ENCODE measurements at places on chromosomes 11 and 22.

- DNase-seq = no peak
Measured at GRCh38 chr22:36772451-36772850, 3.5 kb downstream of the IFT27 start.

GRCh38 chr11:34791780-34792542 lies 124.2 kb downstream of the APIP start:
- DNase-seq = no peak

DNA sequence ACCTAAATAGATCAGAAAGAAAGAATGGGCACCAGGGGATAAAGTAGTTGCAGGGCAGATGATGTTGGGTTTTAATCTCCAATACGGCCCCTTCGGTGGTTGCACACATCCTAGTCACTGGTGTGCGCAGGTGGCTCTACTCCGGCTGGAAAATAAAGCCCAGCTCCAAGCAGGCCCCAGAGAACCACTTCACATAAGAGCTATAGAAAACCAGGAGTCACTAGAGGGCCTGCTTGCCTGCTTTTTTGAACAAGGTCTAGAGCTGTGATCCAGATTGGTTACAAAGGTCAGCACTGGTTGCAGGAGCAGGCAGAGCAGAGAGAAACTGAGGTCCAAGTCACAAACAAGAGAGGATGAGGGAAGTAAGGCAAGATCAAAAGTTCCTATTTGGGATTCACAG lies 41.5 kb upstream of the MS4A8 start:
- no peak for DNase-seq

- DNase-seq = no peak
Measured at GRCh38 chr11:65503949-65504673, 5.3 kb downstream of the MALAT1 start.

DNA sequence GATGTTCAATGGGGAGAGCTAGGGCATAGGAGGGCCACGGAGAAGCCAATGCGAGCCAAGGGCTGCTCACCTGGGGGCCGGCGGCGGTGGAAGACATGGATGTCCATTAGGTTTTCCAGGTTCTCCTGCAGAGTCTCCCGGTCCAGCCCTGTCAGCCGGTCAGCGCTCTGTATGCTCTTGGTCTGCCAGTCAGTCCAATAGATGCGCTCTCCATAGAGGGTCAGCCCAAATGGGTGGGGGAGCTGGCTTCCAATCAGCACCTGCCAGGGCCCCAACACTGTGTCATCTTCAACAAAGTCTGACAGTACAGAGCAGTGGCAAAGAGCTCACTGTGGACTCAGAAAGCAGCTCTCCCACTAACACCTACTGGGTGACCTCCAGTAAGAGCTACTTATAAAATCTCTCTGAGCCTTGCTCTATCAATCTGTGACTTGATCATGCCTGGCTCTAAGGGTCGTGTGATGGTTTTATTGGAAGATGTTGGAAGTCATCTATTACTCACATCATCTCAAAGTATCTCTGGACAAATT lies 33.0 kb upstream of the CKAP5 start:
- DNase-seq = no peak

DNA sequence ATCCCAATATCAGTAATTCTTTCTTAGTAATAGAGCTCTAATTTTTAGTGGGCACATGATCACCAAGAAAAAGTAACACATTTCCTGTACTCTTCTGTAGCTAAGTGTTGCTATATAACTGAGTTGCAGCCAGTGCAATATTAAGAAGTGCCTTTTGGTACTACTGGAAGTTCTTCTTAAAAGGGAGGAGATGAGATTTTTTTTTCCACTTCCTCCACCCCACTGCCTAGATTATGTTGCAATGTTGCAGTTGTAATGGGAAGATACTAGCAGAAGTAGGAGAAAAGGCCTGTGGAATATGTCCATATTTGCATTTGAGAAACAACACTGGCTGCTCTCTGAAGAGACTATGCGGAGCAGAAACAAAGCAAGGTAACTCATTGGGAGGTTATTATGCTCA lies 280.6 kb upstream of the ANO5 start:
- no peak for DNase-seq

GRCh38 chr11:79287952-79288351 lies 152.9 kb downstream of the TENM4 start:
- no peak for DNase-seq

GRCh38 chr11:92867913-92868619 lies 101.4 kb upstream of the MTNR1B start:
- DNase-seq = no peak

GRCh38 chr22:20155330-20156041 lies 4.6 kb upstream of the CCDC188 start:
- no peak for DNase-seq

DNA sequence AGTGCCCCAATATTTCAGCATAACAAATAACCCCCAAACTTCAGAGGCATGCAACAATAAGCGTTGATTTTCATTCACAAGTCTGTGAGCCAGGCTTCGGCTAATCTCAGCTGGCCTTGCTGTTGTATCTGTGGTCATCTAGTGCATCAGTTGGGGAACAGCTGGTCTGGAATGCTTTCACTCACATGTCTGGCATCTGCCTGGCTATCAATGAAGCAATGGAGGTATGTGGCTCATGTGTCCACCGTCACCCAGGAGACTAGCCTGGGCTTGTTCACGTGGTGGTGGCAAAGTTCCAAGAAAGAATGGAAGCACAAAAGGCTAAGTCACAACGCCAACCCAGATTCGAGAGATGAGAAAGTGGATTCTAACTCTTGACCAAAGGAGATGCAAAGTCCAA lies 304.8 kb upstream of the ISX start:
- DNase-seq = no peak

- peak; percentile 35 for DNase-seq
Measured at GRCh38 chr11:78417175-78417887, at the start of gene GAB2. Gene GAB2 (minus strand): TSS chr11:78417820. CDS start chr11:78417720, 100 bp downstream.

DNA sequence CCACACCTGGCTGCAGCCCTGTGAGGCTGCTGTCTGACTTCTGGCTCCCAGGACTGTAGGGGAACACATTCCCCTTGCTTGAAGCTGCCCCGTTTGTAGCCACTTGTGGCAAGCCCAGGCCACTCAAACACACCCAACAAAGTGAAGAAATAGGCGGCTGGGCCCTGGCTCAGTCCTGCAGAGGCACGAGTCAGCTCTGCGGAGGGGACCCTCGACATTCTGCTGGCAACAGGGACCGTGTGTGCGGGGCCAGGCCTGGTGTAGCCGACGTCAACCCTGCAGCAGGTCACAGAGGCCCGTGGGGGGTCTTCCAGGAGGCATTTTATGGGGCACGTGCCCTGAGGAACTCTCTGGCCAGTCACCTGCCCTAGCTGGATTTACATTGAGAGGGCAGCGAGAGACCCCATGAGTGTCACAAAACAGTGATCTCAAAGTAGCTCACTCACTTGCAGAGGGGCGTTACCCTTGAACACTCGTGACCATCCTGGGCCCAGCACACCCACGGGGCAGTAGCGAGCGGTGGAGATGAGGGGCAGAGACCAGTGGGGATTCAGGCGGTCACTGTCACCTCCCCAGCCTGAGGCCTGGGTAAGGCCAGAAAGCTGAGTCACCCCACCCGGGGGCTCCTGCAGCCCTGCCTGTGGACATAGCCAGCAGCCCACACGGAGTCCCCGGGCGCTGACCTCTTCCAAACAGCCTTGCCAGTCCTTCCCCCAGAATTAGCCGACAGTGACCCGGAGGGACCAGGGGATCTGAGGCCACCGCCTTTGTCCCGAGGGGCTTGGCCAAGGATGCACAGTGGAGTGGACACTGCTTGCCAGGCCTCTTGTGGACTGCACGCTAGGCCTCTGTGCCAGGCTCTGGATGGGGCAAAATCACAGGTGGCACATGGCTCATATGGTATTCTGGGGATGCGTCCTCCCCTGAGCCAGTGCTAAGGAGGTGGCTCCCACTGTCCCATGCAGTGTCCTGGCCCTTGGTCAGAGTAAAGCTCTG lies 139.5 kb downstream of the CTTN start:
- no peak for DNase-seq

- no peak for DNase-seq
Measured at GRCh38 chr22:19271273-19271855, 20.2 kb downstream of the CLTCL1 start.

- no peak for DNase-seq
Measured at GRCh38 chr11:118980191-118980881, 8.8 kb downstream of the FOXR1 start.

- no peak for DNase-seq
Measured at GRCh38 chr22:49730656-49731055, 97.0 kb downstream of the BRD1 start.

DNA sequence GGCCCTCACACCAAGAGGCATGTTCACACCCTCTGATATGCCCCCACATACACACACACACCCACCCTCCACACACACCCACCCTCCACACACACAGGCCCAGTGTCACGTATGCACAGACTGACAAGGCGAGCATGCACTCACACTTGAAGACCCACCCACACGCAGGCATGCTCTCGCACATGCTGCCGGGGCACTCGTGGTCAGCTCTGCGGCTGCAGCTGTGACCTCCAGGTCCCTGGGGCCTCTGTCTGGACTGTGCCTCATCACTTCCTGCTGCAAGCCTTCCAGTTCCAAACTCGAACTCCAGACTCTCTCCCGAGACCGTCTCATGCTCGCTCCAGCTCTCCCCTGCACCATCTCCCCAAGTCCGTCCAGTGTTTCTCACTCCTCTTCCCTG lies 9.5 kb downstream of the DCHS1 start:
- DNase-seq = no peak

- no peak for DNase-seq
Measured at GRCh38 chr11:127632976-127633680, 632.6 kb upstream of the KIRREL3 start.

GRCh38 chr11:8360086-8360828 lies 96.6 kb upstream of the LMO1 start:
- DNase-seq = no peak

DNA sequence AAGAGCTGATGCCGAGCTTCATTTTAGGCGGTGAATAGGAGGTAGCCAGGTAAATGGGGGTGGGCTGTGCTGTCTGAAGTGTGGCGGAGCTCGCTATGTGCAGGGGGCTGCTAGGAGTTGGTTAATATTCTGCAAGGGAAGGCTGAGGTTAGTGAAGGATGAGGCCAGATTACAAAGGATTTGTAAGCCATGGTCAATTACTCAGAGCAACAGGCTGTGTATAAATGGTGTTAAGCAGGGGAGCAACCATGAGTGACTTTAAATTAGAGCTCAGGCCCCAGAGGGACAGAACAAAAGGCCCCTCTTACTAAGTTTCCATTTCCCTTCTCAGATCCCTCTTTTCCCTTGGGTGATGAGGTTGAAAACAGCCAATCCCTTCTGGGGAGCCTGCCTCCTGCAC lies 7.3 kb upstream of the MCAM start:
- DNase-seq = no peak

GRCh38 chr11:130865091-130865773 lies 51.0 kb downstream of the SNX19 start:
- no peak for DNase-seq

DNA sequence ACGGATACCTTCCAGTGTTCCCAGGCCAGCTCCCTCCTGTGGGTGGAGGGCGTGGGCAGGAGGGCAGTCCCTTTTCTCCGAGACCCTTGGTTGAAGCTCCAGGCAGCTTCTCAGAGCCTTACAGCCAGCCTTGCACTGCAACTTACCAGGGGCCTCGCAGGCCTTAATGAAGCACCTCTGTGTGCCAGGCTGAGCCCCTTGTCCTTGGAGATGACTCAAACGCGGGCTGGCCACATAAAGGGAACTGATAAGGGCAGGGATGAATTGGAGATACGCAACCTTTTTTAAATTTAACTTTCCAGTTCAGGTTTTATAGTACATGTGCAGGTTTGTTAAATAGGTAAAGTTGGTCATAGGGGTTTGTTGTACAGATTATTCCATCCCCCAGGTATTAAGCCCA lies 72.7 kb downstream of the WNT7B start:
- no peak for DNase-seq

GRCh38 chr11:14327116-14327515 lies 31.9 kb downstream of the RRAS2 start:
- no peak for DNase-seq

Data from activated CD4-positive, alpha-beta T cell treated with anti-CD3 and anti-CD28 coated beads for 4 hours (primary cell).